ENCODE measurements at places on chromosomes 3 and 15. TPM values are rescaled to one million over a fixed set of nuclear protein-coding genes. Genes with fewer than 3 reads are reported as not detected.

PHC3 gene
- 53.9 TPM for total RNA-seq

GRCh38 chr3:66561367-66561766 is 60.5 kb upstream of the LRIG1 start:
- no peaks in the 10 kb centered on the region for H3K4me1 ChIP-seq
- no peak for DNase-seq
- no peak overlapping the region for H3K27ac ChIP-seq
- no peak overlapping the region for H3K4me3 ChIP-seq
- H3K27me3 ChIP-seq, result peaks cover 13% of the 10 kb centered on the region
- H3K36me3 ChIP-seq, result no peaks in the 10 kb centered on the region

- DNase-seq, result no peak
- H3K36me3 ChIP-seq, result no peaks in the 10 kb centered on the region
- no peak overlapping the region for H3K27ac ChIP-seq
- peaks cover 6% of the 10 kb centered on the region for H3K4me1 ChIP-seq
Measured at GRCh38 chr15:92143765-92144164, 249.9 kb upstream of the ST8SIA2 start.

ABI3BP gene
- 13.3 TPM for total RNA-seq
